ENCODE measurements at places on chromosomes 12 and 14.
A peak's percentile ranks its signal among the peaks of the same experiment; 100 is the strongest.

- DNase-seq, result no peak
Measured at GRCh38 chr12:92421701-92422100, 276.1 kb upstream of the BTG1 start.

- DNase-seq, result no peak
Measured at GRCh38 chr12:129169928-129170327, 316.6 kb downstream of the GLT1D1 start.

- DNase-seq, result peak; percentile 72
Measured at GRCh38 chr12:64625243-64626077, 15.2 kb downstream of the RASSF3 start.

- no peak for DNase-seq
Measured at GRCh38 chr14:49310298-49310697, 275.9 kb downstream of the RPS29 start.

DNA sequence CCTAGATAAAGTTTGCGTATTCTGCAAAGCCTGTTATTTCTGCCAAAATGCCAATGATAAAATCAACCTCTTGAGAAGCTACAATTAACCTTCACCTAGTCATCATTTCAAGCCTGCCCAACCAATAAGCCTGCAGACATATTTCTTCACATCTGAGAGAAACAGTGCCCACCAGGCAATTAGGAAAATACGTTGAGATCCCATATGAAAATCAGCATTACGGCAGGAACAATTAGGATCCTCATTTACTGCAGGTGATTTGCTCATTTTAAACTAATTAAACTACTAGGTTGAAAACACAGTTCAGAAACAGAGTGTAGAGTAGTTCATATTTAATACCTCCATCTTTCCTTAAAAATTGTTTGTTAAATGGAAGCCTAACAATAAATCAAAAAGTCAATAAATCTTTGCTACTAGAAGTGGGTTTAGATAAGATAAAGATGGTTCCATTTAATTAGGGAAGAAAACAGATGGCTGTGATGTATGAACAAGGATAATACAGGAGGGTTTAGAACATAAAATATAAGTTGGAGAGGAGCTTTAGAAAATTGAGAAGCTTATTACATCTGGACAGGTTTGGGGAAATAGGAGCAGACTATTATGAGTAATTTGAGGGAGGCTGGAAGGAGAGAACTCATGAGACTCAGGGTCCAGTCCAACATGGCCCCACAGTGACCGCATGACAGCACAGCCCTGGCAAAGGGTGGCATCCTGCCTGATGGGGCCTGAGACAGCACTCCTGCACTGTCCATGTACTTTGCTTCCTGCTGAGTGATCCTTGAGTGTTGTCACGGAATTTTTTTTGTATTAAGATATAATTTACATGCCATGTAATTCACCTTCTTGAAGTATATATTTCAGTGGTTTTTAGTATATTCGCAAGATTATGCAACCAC lies 26.9 kb upstream of the PYGL start:
- no peak for DNase-seq

- DNase-seq, result no peak
Measured at GRCh38 chr12:108568338-108569154, 6.2 kb downstream of the ISCU start.

DNA sequence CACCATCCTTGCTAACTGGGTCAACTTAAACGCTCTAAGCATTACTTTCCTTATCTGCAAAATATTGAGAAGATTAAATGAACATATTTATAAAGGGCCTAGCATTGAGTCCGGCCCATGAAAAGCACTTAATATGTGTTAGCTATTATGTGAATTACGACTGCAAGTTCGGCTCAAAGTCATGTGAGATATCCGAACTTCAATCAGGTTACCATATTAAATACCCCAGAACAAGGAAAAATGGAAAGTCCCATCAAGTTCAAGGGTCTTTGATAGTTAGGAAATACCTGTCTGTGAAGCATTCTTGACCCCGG lies 487 bp upstream of the NRDE2 start:
- no peak for DNase-seq

GRCh38 chr14:96780500-96780899 lies 16.7 kb upstream of the VRK1 start:
- no peak for DNase-seq

Data from left ventricle myocardium superior (tissue), 1 donor.